ENCODE measurements at places on chromosomes 6 and 20.

GRCh38 chr6:9896806-9897205 is 518.1 kb downstream of the TFAP2A start:
- no peaks in the 10 kb centered on the region for H3K36me3 ChIP-seq
- no peaks in the 10 kb centered on the region for H3K27me3 ChIP-seq
- H3K4me3 ChIP-seq = no peak overlapping the region
- no peak for DNase-seq

- H3K36me3 ChIP-seq = no peaks in the 10 kb centered on the region
- H3K27me3 ChIP-seq = no peaks in the 10 kb centered on the region
- no peak overlapping the region for H3K4me3 ChIP-seq
- no peak for DNase-seq
These were observed 83.5 kb downstream of the SCML4 start for GRCh38 chr6:107740496-107741190.

- H3K27me3 ChIP-seq = no peaks in the 10 kb centered on the region
- no peaks in the 10 kb centered on the region for H3K4me1 ChIP-seq
- no peak overlapping the region for H3K4me3 ChIP-seq
- no peak overlapping the region for H3K27ac ChIP-seq
- H3K36me3 ChIP-seq = no peaks in the 10 kb centered on the region
These were observed 393.0 kb downstream of the PAX1 start for GRCh38 chr20:22098511-22098910.

DNA sequence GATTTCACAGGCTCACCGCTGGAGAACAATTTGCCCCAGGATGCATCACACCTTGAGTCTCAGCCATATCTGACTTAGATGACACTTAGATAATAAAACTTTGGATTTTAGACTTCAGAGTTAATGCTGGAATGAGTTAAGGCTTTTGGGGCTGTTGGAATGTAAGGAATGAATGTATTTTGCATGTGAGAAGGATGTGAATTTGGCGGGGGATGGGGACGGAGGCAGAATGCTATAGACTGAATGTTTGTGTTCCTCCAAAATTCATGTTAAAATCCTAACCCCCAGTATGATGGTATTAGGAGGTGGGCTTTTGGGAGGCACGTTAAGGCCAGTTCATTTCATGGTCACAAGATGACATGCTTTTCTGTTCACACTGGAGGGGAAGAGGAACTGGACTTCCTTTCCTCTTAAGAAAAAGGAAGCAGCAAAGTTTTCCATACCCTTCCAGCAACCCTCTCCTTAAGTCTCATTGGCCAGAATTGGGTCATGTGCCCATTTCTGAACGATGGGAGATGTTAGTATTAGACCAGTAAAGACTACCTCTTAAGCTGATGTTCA is 5.8 kb upstream of the SRXN1 start:
- H3K27ac ChIP-seq = no peak overlapping the region
- peaks cover 15% of the 10 kb centered on the region for H3K27me3 ChIP-seq
- H3K36me3 ChIP-seq = no peaks in the 10 kb centered on the region

- H3K36me3 ChIP-seq = no peaks in the 10 kb centered on the region
- no peaks in the 10 kb centered on the region for H3K4me1 ChIP-seq
- H3K27me3 ChIP-seq = no peaks in the 10 kb centered on the region
- no peak overlapping the region for H3K4me3 ChIP-seq
- H3K27ac ChIP-seq = no peak overlapping the region
These were observed 40.7 kb downstream of the ZNF831 start for GRCh38 chr20:59204165-59204894.

GRCh38 chr6:31874084-31874670 is 4.6 kb downstream of the SLC44A4 start:
- no peak for DNase-seq
- no peak overlapping the region for H3K4me3 ChIP-seq
- no peaks in the 10 kb centered on the region for H3K27me3 ChIP-seq
- no peaks in the 10 kb centered on the region for H3K36me3 ChIP-seq

GRCh38 chr6:45310118-45310788 is 17.9 kb upstream of the RUNX2 start:
- no peaks in the 10 kb centered on the region for H3K4me1 ChIP-seq
- H3K27ac ChIP-seq = no peak overlapping the region
- no peak for DNase-seq
- H3K27me3 ChIP-seq = no peaks in the 10 kb centered on the region
- H3K36me3 ChIP-seq = no peaks in the 10 kb centered on the region
- no peak overlapping the region for H3K4me3 ChIP-seq

DNA sequence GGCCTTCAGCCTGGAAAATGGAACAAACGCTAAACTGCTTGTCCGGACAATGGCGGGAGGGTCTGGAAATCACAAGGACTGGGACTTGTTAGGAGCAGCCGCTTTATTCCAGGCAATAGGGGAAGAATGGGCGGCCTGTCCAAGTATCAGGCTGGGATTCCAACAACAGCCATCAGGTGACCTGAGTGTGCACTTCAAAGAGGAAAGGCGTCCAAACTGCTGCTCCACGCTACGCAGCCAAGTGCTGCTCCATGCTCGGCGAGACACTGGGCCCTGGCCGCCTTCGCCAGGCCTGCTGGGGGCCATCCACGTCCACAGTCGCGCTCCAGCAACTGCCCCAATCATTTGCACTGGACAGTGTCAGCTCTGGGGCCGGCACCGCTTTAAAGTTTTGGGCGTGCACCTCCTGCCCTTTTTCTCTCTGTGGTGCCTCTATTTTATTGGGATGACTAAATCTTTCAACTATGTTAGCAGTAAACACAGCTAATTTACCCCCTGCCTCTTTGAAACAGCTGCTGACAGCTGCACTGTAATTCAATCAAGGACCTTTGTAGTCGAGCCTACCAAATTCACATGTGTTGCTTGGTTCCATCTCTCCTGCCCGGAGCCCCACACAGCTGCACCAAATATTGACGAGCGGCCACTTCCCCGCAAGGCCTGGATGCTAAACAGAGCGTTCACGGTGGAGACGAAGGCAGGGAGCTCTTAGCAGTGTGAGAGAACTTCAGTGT is 98.3 kb downstream of the BMP7 start:
- H3K4me1 ChIP-seq = no peaks in the 10 kb centered on the region
- no peaks in the 10 kb centered on the region for H3K36me3 ChIP-seq
- no peaks in the 10 kb centered on the region for H3K27me3 ChIP-seq
- no peak for DNase-seq
- H3K4me3 ChIP-seq = no peak overlapping the region

DNA sequence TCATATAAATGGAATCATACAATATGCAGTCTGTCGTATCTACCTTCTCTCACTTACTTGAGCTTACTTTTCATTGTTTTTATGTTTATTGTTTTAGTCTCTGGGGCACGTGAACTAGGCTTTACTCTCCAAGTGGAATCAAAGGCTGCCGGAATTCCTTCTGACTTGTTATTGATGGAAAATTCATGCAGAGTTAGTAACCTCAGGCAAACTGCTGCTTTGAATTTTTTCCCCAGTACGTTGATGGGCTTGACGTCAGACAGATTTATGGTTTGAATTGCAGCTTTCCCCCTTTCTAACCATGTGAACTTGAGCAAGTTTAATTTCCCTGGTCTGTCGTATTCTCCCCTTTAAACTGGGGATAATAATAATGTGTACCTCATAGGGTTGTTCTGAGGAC is 68.6 kb downstream of the ZDHHC14 start:
- no peaks in the 10 kb centered on the region for H3K36me3 ChIP-seq
- H3K27ac ChIP-seq = no peak overlapping the region
- no peak overlapping the region for H3K4me3 ChIP-seq
- no peak for DNase-seq
- H3K27me3 ChIP-seq = no peaks in the 10 kb centered on the region

DNA sequence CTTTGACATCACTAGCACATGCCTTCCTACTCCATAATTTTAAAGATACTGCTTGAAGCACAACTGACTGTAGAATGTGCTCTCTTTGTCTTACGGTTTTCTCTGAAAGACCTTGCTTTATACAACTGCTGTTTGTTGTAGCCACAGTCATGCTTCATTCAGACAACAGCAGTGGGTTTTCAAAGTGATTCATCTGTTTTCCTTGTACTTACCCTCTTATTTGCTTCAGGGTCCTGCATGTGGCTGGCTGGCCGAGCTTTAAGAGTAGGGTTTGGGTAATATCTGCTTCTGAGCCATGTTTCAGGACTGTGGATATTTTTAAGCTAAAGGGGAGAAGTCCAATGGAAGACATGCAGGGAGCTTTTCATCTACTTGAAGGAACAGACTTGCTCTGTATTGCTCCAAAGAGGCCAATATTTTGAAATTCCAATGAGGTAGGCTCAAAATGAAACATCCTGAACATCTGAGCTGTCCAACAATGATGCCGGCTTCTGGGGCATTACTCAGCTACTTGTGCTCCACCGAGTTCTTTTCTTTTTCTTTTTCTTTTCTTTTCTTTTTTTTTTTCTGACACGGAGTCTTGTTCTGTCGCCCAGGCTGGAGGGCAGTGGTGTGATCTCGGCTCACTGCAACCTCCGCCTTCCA is 160.2 kb upstream of the SGK1 start:
- peaks cover 5% of the 10 kb centered on the region for H3K4me1 ChIP-seq
- no peaks in the 10 kb centered on the region for H3K27me3 ChIP-seq
- DNase-seq = no peak
- no peak overlapping the region for H3K27ac ChIP-seq

GRCh38 chr20:32067234-32067821 is 15.3 kb downstream of the HCK start:
- no peak for DNase-seq
- no peak overlapping the region for H3K27ac ChIP-seq
- H3K4me3 ChIP-seq = no peak overlapping the region
- H3K36me3 ChIP-seq = no peaks in the 10 kb centered on the region
- no peaks in the 10 kb centered on the region for H3K27me3 ChIP-seq

DNA sequence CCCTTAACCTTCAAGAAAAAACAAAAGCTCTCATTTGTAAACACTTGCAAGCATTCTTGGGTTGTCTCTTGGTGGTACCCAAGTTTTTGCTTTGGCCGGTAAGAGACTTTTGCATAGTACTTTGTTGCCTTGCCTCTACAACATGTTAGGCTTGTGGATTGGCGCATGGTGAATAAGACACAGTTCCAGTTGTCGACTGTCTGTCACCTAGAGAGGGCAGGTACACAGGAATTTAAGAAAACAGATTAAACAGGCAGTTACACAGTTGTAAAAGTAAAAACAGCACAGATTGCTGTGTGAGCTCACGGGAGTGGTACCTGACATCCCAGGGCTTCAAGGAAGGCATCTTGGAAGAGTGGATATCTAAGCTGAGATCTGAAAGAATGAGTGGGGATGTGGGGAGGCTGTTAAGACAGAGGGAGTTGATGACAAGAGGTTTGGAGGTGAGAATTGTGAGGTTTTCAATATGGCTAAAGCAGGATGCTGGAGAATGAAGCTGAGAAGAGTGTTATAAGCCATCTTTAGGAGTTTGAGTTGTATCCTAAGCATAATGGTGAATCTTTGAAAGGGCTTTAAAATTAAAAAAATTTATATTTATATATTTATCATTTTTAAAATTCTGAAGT is 19.2 kb downstream of the UTRN start:
- H3K4me1 ChIP-seq = no peaks in the 10 kb centered on the region
- no peaks in the 10 kb centered on the region for H3K27me3 ChIP-seq
- H3K27ac ChIP-seq = no peak overlapping the region
- H3K4me3 ChIP-seq = no peak overlapping the region
- no peaks in the 10 kb centered on the region for H3K36me3 ChIP-seq

DNA sequence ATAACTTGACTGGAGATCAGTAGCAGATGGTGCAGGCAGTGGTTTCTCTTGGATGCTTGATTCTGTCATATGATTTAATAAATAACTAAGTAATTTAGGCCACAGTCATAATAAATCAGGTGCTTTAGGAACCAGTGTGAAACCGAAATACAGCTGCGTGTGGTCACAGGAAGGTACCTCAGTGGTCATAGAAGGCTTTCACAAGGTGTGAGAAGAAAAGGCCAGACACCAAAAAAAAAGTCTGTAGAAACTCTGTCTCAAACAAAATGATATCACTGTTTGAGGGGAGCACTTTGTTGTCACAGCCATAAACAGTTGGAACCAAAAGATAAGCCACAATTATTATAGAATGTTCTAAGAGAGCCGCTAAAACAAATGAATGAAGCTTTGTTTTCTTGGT is 56.5 kb downstream of the ARMC2 start:
- H3K4me1 ChIP-seq = peaks cover 6% of the 10 kb centered on the region
- H3K36me3 ChIP-seq = no peaks in the 10 kb centered on the region
- DNase-seq = no peak
- no peak overlapping the region for H3K27ac ChIP-seq
- H3K4me3 ChIP-seq = no peak overlapping the region
- H3K27me3 ChIP-seq = no peaks in the 10 kb centered on the region

DNA sequence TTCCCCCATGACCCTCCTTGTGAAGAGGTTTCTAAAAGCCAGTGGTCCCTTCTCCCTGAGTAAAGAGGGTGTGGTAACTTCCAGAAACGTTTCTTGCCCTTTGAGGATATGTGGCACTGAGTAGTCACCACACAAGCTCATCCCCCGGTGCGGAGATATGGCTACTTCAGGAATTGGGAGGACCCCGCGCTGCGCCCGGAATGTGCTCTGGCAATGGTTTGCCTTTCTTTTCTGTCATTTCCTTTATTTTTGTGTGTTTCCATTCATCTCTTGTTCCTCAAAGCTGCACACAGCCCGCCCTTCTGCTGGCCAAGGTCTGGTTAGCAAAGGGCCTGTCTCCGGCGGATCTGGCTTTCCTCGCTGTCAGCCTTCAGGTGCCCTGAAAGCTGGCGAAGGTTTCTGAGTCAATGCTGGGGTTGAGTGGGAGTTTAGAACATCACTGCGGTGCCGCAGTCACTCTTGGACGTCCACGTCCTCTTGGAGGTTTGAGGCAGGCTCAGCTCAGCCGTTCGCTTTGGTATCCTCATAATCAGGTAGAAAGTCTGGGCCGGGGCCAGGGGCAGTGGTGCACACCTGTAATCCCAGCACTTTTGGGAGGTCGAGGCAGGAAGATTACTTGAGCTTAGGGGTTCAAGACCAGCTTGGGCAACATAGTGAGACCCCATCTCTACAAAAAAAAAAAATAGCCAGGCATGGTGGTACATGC is 67.2 kb downstream of the TCP11 start:
- H3K36me3 ChIP-seq = peaks cover 70% of the 10 kb centered on the region
- H3K27me3 ChIP-seq = no peaks in the 10 kb centered on the region
- H3K4me1 ChIP-seq = no peaks in the 10 kb centered on the region
- DNase-seq = no peak
- H3K27ac ChIP-seq = no peak overlapping the region

- H3K4me1 ChIP-seq = no peaks in the 10 kb centered on the region
- no peak for DNase-seq
- H3K27ac ChIP-seq = no peak overlapping the region
- no peaks in the 10 kb centered on the region for H3K36me3 ChIP-seq
- H3K4me3 ChIP-seq = no peak overlapping the region
These were observed 31.0 kb upstream of the CLDN20 start for GRCh38 chr6:155232848-155233247.

DNA sequence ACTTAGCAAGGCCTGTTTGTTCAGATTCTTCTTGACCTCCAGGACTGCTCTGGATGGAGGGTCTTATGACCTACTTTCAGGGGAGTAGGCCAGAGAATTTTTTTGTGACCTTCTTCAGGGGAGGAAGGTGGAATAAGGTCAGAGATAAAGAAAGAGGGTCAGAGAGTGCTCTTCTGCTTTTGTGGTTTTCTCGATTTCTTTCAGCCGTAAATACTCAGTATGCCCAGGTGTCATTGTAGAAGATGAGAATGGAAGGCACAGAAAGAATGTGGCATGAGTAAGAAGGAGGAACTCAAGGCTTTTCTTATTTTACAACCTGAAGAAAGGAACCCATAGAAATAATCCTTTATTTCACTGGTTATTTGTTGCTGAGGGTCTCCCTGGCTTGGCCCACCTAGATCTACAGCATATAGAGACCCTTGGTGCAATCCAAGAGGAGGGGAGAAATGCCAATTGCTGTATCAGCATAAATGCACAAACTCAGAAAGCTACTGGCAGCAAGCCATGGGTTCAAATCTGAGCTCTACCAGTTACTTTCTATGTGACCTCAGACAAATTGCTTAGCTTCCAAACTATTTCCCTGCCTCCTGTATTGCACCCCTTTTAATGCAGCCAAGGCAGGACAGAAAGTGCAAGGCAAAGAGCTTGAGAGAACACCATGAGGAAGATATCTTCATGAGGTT is 68.0 kb downstream of the OLIG3 start:
- DNase-seq = no peak
- no peaks in the 10 kb centered on the region for H3K4me1 ChIP-seq
- H3K36me3 ChIP-seq = no peaks in the 10 kb centered on the region
- no peaks in the 10 kb centered on the region for H3K27me3 ChIP-seq
